ENCODE measurements at places on chromosomes 4 and X.

- no peak for DNase-seq
Measured at GRCh38 chrX:10795721-10796120, 175.3 kb upstream of the MID1 start.

DNA sequence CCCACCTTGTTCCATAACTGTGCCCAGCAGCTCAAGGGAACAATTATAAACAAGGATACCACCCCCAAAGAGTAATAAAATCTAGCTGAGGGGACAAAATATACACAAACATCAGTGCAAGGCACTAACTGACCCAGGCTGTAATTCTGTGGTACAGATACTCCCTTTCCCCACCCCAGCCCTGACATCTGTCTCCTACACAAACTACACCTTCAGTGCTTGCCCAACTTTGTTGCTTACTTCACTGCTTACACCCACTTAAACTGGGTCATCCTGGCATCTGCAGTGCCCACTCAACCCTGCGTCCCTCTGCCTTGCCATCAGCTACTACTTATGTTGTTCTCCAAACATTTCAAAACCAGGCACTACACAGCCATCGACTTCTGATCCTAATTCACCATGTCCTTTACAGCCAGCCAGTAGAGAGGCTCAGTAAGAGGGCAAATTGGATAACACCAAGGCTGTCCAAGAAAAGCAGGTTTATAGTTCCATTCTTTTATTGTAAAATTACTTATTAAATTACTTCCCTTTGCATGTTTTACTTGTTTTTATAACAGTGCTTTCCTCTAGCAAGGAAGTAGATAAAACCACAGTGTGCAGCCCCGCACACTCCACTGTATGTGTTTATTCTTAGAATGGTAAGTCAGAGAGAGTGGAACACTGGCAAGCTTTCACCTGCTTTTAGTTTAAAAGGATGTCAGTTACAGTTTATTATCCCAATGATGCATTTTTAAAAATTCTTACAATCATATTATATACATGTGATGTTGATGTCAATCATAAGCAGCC lies 149.6 kb downstream of the INPP4B start:
- no peak for DNase-seq

GRCh38 chrX:34578237-34578636 lies 78.8 kb downstream of the TMEM47 start:
- DNase-seq = no peak

GRCh38 chr4:108029016-108029720 lies 39.5 kb downstream of the HADH start:
- DNase-seq = no peak

Data from dorsolateral prefrontal cortex (tissue), 122 donors.